Activated CD4-positive, alpha-beta memory T cell treated with anti-CD3 and anti-CD28 coated beads for 36 hours (primary cell): ENCODE measurements at places on chromosomes 16 and 17. TPM values are rescaled to one million over a fixed set of nuclear protein-coding genes. Genes with fewer than 3 reads are reported as not detected.

- DNase-seq, result peak; percentile 76
These were observed at the start of gene ACSM3 for GRCh38 chr16:20763461-20764232. TSS of gene ACSM3 (plus strand) at chr16:20764014. CDS start at chr16:20770035, 6,021 bp downstream.

DNA sequence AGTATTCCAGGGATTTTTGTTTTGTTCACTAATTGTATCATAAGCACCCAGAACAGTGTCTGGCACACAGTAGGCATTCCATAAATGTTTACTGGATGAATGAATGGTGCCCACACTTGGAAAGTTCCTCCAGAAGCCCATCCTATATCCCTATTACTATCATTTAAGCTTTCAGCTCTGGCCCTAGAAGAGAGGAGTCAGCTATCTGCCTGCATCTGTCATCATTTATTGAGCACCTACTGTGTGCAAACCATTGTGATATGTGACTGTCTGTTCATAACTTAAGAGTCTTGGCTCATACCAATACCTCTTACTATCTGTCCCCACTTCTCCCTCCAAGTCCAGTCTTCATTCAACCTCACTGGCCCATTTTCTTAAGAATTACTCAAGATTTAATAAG lies 20.1 kb upstream of the SP6 start:
- no peak for DNase-seq

- DNase-seq, result no peak
These were observed 5.3 kb upstream of the MFAP4 start for GRCh38 chr17:19392303-19392702.

- no peak for DNase-seq
These were observed 31.0 kb upstream of the CNEP1R1 start for GRCh38 chr16:49994006-49994405.

GRCh38 chr17:48549914-48550501 lies 5.1 kb upstream of the HOXB2 start:
- no peak for DNase-seq

DNA sequence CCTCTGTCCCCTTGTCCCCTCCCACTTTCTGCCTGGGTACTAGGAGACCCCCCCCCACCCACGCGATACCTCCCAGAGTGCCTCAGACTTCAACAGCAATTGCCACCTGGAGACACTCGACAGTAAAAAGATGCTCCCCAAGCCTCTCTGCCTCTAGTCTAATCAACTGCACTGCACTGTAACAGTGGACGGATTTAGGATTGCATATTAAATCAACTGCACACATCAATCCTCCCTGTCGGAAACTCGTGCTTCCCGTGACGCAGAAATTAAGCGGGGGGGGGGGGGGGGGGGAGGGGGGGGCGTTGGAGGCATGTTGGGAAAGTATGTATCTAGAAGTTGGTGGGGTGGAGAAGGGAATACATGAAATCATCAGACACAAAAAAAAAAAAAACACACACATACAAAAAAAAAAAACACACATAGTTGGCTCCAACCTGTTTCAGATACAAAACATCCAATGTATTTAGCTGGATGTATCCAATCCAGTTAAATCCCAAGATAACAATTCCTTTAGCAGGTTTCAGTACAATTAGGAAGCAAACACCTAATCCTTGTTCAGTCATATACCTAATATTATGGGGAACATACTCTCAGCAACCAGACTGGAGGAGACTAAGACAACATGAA lies 29.7 kb downstream of the FAM222B start:
- DNase-seq, result no peak

- no peak for DNase-seq
These were observed 52.3 kb upstream of the SCNN1B start for GRCh38 chr16:23249830-23250229.

GRCh38 chr17:57679906-57680695 lies 65.0 kb downstream of the CCDC182 start:
- DNase-seq, result no peak

GRCh38 chr16:81645266-81645694 lies 133.8 kb upstream of the PLCG2 start:
- no peak for DNase-seq

GRCh38 chr16:16147316-16147999 lies 75.8 kb downstream of the ABCC6 start:
- no peak for DNase-seq

GRCh38 chr16:1707193-1707790 lies 1.3 kb downstream of the MAPK8IP3 start:
- DNase-seq, result peak; percentile 36

DNA sequence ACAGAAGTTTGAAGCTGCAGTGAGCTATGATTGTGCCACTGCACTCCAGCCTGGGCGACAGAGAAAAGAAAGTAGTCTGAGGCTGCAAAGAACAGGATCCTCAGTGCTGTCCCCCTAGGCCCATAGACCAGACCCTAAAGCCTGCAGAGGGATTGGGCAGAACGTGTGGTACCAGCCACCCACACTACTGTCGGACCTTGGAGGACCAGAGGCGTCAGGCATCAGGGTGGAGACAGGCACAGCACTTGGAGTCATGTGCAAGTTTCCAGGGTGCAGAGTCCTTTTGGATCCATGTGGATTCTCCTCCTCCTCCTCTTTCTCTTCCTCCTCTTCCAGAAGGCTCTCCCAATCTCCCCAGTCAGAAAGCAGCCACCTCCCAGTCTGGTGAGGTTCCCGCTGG lies 2.2 kb downstream of the SDR42E2 start:
- no peak for DNase-seq

GRCh38 chr17:8160741-8161221 lies 2.0 kb downstream of the VAMP2 start:
- peak; percentile 43 for DNase-seq

GRCh38 chr16:50644729-50645128 lies 36.4 kb downstream of the SNX20 start:
- DNase-seq, result peak; percentile 59

GRCh38 chr17:44820631-44821212 lies 9.4 kb downstream of the GJC1 start:
- DNase-seq, result no peak

DNA sequence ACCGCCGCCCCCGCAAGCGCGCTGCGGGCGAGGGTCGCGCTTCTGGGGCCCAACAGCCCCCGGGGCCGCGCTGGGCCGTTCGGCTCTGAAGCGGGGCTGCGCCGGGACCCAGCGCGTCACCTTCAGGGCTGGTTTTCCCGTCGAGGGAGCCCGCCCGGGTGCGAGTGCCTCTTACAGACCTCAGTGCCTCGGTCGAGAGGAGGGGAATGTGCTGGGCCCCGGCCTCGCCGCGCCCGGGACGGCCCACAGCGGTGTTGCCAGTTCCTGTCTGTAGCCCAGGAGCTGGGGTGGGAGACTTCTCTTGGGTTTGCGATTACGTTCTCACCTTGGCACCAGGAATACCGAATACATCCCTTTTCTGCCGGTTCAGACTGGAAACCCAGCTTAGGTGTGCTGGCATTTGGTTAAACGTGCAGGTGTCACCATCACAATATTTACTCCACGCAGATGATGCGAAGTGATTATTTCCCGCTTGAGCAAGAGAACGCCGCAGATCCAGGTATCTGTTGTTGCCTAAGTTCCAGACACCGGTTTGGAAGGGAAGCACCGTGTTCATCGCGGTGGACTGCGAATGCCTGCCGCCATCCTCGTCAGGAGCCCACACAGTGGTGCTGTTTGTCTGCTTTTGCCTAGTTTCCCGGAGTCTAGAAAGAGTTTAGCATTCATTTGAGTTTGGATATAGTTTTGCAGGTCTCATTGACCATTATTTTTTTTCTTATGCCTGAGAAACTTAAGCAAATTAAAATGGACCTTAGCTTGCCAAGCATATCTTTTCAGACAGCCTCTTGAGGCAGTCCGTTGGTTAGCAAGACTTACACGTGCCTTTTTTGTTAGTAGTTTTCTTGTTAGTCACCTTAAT lies 914 bp downstream of the MAP1LC3B start:
- DNase-seq, result peak; percentile 64

GRCh38 chr16:57541754-57542435 lies 548 bp upstream of the ADGRG5 start:
- no peak for DNase-seq

- peak; percentile 47 for DNase-seq
These were observed 60.7 kb upstream of the ADCY9 start for GRCh38 chr16:4176906-4177417.

GRCh38 chr17:7538891-7539545 lies 9.8 kb upstream of the TNFSF12 start:
- no peak for DNase-seq

DNA sequence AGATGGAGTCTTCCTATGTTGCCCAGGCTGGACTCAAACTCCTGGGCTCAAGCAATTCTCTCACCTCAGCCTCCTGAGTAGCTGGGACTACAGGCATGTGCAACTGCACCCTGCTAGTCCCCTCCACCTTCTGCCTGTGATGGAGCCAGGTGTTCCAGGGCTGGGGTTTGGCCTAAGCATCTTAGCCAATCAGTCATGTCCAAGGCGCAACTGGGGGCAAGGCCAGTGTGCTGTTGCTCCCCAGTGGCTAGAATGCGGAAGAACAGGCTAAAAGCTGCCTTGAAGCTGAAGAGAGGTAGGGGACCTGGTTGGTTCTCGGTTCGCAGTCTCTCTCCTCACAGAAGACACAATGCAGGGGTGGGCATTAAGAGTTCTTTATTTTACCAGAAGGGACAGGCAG lies 18.6 kb downstream of the FLOT2 start:
- DNase-seq, result peak; percentile 39

DNA sequence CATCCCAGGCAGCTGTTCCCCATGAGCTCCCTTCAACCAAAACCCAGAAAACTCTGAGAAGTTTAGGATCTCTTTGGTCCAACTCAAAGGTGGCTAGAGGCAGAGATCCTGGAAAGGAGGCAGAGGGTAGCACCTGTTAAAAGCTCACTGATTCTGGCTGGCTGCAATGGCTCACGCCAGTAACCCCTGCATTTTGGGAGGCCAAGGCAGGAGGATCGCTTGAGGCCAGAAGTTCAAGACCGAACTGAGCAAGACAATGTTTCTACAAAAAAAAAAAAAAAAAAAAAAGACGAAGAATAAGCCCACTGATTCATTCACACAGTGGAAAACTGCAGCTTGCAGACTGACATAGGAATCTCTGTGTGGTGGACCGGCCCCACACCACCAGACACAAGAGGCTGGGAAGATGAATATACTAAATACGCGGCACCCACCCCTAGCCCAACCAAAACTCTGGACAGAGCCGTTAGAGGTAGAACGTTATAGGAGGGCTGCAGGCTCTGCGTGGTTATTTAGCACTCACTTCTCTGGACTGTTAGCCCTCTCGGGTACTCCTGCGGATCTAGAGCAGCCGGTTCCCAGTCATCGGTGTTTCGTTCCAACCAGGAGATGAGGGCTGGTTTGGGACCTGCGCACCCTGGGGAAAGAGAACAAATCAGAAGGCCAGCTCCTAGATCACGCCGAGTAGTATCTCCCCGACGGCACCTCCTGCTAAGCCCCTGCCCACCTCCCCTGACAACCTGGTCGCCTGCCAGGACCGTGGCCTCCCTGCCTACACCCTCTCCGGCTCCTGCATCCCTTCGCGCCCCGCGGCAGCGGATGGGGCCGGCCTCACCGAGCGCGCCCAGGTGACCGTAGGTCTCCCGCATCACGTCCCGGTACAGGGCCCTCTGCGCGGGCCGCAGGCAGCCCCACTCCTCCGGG lies 925 bp downstream of the ZNF689 start:
- DNase-seq, result peak; percentile 66

GRCh38 chr16:76518781-76519180 lies 241.6 kb downstream of the CNTNAP4 start:
- DNase-seq, result no peak

DNA sequence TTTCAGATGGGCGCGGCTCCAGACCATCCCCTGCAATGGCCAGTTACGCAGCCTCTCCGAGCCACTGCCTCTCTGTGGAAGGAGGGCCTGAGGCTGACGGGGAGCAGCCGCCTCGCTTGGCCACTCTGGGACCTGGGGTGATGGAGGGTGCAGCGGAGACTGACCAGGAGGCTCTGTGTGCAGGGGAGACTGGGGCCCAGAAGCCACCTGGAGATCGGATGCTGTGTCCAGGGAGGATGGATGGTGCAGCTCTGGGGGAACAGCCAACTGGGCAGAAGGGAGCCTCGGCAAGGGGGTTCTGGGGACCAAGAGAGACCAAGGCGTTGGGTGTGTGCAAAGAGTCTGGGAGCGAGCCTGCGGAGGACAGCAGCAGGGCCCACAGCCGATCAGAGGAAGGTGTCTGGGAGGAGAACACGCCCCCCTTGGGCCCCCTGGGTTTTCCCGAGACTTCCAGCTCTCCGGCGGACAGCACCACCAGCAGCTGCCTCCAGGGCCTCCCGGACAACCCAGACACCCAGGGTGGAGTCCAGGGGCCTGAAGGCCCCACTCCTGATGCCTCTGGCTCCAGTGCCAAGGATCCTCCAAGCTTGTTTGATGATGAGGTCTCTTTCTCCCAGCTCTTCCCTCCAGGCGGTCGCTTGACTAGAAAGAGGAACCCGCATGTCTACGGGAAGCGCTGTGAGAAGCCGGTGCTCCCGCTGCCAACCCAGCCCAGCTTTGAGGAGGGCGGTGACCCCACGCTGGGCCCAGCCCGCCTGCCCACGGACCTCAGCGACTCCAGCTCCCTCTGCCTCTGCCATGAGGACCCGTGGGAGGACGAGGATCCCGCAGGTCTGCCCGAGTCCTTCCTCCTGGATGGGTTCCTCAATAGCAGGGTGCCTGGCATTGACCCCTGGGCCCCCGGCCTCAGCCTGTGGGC lies 17.4 kb upstream of the ZFPM1 start:
- no peak for DNase-seq

DNA sequence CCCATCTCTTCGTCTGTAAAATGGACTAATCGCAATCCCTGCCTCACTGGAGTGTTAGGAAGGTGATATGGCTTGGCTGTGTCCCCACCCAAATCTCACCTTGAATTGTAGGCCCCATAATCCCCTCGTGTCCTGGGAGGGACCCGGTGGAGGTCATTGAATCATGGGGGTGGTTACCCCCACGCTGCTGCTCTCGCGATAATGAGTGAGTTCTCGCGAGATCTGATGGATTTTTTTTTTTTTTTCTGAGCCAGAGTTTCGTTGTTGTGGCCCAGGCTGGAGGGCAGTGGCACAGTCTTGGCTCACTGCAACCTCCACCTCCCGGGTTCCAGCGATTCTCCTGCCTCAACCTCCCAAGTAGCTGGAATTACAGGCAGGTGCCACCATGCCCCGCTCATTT lies 11.2 kb downstream of the TRARG1 start:
- DNase-seq, result no peak

Gene CCL14
- not detected for total RNA-seq

Gene ASGR1
- total RNA-seq, result 1.2 TPM

Gene CES4A
- total RNA-seq, result 25.9 TPM

Gene ZNF213
- total RNA-seq, result 9.0 TPM

Gene TBC1D3H
- total RNA-seq, result not detected

Gene MYH8
- total RNA-seq, result not detected

Gene AIPL1
- not detected for total RNA-seq

Gene CHAD
- total RNA-seq, result not detected

Gene PITPNM3
- total RNA-seq, result 0.41 TPM

Gene CDH8
- total RNA-seq, result not detected

Gene HOXB2
- 13.3 TPM for total RNA-seq

Gene ABCC12
- total RNA-seq, result not detected
